ENCODE measurements at places on chromosomes 5 and 9.

- DNase-seq: no peak
Measured at GRCh38 chr5:31364881-31365636, 166.8 kb downstream of the DROSHA start.

DNA sequence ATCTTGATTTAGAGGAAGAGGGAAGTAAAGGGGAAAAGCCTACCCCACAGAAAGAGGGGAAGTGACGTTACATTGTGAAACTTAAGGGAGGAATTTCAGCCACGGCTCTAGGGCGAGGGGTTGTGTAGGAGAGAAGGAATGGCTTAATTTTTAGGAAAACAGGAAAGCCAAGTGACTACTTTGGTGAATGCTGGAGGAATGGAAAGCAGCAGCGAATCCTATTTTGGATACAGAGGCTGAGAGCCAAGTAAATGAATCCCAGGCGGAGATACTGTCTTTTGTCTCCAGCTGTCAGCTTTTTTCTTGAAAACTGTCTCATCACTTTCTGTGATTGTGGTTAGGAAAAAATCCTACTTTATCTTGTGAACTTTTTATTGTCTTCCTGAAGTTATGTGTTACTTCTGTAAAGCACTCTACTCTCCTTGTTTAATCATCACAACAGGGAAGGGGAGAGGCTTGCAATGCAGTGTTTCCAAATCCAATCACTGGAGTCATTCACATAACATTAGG lies 188.4 kb downstream of the TSSK1B start:
- DNase-seq: no peak

DNA sequence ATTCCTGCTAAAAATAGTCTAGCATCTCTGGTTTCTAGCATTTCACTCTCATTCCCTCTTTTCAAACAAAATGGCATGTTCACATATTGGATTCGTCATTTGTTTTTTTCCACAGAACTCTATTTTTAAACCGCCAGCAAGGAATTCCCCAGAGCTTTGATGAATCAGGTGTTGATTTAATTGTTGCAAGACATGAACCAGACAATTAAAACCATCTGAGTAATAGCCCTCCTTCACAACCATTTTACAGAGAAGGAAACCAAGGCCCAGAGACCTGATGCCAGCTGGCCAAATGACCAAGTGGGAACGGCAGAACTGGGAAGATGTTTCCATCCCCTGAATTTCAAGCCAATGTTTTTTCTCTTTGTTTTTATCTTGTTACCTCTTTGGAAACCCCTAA lies 167.0 kb downstream of the CAAP1 start:
- DNase-seq: no peak

DNA sequence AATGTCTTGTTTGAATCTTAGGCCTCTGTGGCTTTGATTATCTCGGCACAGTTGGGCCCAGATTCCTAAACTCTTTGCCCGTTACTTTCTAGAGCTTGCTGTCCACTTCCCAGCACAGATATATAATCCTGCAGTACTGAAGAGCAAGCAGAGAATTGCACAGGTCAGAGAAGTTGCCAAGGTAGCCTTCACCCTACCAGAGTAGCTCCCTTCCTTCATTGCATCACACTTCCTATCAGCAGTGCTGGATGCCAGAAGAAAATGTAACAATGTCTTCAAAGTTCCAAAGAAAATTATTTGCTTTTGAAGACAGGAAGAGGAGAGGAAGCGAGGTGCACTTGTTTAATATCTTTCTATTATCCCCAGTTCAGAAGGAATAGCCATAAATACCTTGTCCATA lies 38.1 kb upstream of the SPATA31D4 start:
- DNase-seq: no peak

DNA sequence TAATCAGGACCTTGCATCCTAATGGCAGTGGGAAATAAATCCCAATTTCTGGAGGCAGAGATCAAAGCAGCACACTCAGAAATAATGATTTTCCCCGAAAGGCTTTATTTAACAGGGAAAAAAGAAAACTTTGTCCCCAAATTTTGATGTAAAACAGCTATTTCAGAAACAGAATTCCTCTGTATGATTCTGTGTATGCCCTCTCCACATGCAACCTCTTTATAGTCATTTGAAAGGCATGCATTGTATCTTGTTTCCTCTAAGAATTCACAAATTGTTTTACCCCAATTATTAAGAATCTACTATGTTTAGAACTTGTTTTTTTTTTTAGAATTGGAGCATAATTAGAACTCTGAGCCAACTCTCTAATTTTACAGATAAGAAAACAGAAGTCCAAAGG lies 2.7 kb upstream of the PTAR1 start:
- no peak for DNase-seq

- no peak for DNase-seq
Measured at GRCh38 chr9:4095484-4095883, 204.4 kb downstream of the GLIS3 start.

DNA sequence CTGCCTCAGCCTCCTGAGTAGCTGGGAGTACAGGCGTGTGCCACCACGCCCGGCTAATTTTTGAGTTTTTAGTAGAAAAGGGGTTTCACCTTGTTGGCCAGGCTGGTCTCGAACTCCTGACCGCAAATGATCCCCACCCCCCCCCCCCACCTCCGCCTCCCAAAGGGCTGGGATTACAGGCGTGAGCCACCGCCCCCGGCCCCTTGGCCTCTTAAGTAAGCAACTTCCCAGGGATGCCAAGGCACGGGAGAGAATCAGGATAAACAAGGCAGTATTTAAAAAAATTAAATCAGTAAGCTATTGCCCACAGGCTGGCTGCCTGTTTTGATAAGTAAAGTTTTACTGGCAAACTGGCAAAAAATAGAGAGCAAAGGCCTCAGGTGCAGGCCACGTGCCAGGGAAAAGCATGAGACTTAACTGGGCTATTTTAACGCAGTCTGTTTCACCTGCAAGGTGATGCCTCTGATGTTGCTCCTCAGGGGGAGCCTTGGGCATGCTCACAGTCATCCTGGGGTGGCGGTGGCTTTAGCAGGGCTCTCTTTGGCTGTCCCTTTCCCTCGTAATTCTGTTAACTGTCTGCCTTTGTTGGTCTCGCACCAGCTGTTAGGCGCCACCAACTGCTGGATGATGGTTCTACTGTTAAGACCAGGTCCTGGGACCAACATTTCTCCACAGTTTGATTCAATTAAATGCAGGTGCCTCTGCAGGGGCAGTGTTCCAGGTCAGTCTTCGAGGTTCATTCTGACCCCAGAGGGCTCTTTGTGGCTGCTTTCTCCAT lies 19.4 kb upstream of the RNF130 start:
- DNase-seq: no peak

- DNase-seq: no peak
Measured at GRCh38 chr5:127928053-127928452, 155.5 kb upstream of the SLC12A2 start.

GRCh38 chr9:72905514-72906480 lies 47.1 kb downstream of the ALDH1A1 start:
- no peak for DNase-seq

- DNase-seq: no peak
Measured at GRCh38 chr9:84819491-84819991, 150.0 kb downstream of the NTRK2 start.

- no peak for DNase-seq
Measured at GRCh38 chr9:14183001-14183400, 130.9 kb downstream of the NFIB start.

All from central memory CD8-positive, alpha-beta T cell (primary cell).